ENCODE measurements at places on chromosomes 2 and 18.

DNA sequence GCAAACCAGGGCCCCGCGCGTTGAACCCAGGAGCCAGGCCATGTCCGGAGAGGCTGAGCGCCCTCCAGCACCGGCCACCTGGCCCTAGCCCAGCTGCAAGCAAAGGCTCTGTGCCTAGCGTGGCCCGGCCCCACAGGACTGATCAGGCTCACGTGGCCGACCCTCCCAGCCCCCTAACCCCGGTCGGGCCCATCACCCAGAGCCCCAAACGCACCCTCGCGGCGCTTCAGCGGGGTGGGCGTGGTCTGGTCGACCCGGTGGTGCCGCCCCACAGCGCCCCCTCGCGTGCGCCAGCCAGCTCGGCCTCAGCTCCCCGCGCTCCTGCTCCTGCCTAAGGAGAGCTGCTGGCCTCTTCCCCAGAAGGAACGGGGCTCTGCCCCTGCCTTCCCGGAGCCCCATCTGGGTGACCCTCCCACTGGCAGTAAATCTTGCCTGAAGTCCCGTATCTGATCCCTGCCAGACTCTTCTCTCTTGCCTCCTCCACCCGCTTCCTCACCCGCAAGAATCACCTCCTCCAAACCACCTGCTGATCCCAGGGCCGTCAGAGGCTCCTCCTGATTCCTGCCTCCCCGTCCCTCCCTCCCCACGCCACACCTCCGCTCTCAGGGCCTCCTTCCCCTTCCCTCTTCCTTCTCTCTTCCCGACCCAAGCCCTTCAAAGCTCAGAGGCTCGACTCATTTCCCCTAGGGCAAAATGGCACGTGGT, 12.3 kb upstream of the TEX51 start:
- DNase-seq, result peak; percentile 22

DNA sequence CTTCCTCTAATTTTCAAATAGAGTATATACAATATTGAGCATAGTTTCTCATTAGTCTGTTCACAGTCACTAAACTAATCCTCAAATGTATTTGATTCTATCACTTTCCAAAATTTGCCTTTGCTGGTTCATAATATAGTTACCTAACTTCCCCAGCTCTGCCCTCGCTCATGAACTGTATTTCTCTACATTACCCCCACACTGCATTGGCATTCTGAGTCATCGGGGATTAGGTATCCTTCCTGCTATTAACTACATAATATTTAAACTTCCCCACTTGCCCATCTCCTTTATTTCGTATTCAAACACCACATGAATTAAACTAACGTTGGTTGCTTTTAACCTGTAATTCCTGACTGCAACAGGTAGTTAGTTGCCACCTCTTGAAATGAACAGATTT, 14.8 kb upstream of the CLASP1 start:
- DNase-seq, result no peak

- peak; percentile 12 for DNase-seq
Measured at GRCh38 chr2:189899101-189899500, 114.9 kb downstream of the PMS1 start.

GRCh38 chr18:43139288-43139946, 23.9 kb upstream of the RIT2 start:
- DNase-seq, result no peak

GRCh38 chr2:69559442-69560146, 83.9 kb downstream of the AAK1 start:
- DNase-seq, result peak; percentile 62

DNA sequence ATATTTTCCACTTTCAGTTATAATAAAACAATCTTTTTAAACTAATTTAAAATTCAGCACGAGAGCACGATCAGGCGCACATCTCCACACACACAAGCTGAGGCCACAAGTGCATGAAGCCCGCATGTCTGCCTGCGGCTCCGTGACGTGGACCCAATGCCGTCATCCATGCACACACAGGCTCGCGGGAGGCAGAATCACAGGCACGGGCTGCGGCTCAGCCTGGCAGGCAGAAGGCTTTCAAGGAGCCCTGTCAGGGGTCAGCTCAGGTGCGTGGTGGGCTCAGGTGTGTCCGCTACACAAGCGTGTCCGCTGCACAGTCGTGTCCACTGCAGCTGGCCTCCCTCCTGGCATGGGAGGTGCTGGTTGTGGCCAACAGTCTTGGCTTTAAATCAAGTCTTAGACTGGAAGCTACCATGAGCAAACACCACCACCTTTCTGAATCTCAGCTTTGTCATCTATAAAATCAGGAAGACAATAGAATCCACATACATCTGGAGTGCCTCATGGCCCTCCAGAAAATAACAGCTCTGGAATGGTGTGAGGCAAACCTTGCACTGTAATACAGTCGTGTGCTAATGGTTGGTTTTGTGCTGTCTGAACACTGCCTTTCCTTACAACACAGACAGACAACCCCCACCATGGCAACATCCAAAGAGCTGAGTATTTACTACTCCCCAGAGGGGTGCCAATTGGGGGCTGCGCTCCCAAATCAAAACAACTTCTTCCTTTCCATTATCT, 210.1 kb downstream of the NDUFA10 start:
- no peak for DNase-seq

DNA sequence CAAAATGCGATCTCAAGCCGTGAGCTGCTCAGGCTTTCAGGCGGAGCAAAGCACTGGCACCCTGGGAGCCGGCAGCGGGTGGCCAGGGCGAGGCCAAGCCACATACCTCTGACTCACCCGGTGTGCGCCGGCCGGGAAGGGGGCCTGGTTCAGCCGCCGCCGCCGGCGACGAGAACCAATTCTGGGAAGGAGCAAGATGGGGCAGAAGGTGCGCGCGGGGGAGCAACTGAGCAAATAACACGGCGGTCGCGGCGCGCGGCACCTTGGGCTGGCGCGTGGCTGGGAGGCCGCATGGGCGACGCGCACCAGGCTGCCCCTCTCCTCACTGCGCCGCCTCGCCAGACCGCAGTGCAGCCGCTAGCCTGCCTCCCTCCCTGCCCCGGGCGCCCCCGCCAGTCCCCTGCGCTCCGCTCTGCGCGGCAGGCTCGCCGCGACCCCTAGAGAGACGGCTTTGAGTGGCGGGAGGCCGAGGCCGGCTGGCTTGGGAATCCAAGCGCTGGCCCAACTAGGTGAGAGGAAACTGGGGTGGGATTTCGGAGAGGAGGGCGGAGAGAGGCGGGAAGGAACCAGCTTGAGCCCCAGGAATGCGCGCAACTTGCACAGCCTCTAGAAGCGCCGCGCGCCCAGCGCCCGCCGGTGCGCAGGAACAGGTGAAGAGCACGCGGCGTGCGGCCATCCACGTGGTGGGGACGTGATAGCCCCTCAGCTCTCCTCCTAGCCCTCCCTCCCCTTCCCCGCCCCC, 3.2 kb downstream of the NRP2 start:
- DNase-seq, result peak; percentile 67

DNA sequence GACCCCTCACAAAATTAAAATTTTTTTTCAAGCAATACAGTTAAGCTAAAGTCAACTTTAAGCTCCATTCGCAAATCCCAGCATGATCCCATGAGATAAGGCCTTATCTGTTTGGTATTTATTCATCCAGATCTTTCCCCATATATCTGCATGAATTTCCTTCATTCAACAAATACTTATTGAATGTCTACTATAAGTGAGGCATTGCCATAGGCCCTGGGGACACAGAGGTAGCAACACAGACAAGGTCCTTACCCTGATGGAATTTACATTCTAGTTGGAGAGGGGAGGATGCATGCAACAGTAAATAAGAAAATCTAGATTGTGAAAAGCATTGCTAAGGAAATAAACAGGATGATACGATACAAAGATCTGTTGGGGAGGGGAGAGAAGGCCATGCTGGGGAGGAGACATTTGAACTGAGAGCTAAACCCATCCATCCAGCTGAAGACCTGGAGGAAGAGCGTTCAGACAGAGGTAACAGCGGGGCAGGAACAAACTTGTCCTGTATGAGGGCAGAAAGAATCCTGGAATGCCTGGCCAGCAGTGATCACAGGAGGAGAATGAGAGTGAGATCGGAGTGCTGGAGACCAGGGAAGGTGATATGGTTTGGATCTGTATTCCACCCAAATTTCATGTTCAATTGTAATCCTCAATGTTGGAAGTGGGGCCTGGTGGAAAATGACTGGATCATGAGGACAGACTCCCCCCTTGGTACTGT, 71.6 kb downstream of the SDC1 start:
- DNase-seq, result no peak

DNA sequence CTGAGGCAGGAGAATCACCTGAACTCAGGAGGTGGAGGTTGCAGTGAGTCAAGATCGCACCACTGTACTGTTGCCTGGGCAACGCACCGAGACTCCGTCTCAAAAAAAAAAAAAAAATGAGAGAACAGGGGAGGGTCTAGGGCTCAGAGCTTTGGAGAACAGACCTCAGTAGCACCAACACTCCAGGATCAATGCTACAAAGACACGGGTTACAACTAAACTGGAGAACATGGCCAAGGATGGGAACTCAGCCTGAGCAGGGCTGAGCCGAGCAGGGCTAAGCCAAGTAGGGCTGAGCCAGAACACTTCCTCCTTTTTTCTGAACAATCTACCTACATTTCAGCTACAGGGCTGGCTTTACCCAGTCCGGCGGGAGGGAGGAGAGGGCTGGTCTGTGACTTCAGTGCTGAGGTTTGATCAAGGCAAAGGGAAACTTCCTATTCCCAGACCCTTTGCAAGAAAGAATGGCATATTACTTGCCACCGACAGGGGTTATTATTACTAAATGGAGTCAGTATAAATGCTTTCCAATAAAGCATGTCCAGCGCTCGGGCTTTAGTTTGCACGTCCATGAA, 2.9 kb upstream of the CASP8 start:
- DNase-seq, result peak; percentile 5

- peak; percentile 67 for DNase-seq
Measured at GRCh38 chr2:76599732-76600368, 889.1 kb upstream of the GCFC2 start.

- peak; percentile 29 for DNase-seq
Measured at GRCh38 chr2:101120124-101120996, 30.8 kb downstream of the TBC1D8 start.

- DNase-seq, result peak; percentile 59
Measured at GRCh38 chr2:120109186-120110061, 96.5 kb downstream of the EPB41L5 start.

- no peak for DNase-seq
Measured at GRCh38 chr2:7962161-7962560, 719.7 kb upstream of the ID2 start.

DNA sequence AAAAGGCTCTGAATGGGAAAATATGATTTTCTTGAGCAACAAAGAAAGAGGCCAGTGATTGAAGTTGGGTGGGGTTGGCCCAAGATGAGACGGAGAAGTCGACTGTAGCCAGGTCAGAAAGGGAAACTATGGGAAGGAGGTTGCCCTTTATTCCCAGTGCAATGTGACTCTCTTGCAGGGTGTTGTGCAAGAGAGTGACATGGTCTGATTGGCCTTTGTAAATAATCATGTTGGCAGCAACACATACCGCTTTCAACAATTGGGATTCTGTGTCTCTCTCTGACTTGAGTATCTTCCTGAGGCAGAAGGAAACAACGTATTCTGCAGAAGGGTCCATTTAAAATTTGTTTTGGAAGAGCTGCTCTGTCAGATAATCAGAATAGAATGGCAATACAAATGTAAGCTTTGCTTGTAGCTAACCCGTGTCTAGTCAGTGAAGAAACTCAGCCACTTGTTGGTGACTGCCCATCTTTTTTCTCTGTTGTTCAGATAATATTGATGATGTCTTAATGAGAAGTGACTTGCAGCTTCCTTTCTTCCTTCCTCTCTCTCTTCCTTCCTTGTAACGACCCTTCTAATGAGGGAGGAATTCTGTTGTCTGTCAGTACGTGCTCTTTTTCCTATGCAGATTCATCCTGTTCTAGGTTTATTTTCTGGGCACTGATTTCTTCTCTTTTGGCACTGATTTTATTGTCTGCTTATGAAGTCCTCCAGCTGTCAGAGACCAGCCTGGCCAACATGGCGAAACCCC, 311.0 kb upstream of the FAM98A start:
- DNase-seq, result no peak

GRCh38 chr2:153163055-153163454, 315.5 kb downstream of the RPRM start:
- DNase-seq, result no peak

DNA sequence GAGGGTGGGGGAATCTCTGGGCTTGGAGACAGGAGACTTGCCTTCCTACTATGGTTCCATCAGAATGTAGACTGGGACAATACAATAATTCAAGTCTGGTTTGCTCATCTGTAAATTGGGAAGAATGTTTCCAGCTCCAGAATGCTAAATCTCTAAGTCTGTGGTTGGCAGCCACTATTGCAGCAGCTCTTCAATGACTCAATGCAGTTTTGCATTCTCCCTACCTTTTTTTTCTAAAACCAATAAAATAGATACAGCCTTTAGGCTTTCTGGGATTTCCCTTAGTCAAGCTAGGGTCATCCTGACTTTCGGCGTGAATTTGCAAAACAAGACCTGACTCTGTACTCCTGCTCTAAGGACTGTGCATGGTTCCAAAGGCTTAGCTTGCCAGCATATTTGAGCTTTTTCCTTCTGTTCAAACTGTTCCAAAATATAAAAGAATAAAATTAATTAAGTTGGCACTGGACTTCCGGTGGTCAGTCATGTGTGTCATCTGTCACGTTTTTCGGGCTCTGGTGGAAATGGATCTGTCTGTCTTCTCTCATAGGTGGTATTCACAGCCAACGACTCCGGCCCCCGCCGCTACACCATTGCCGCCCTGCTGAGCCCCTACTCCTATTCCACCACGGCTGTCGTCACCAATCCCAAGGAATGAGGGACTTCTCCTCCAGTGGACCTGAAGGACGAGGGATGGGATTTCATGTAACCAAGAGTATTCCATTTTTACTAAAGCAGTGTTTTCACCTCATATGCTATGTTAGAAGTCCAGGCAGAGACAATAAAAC, 6.5 kb downstream of the TTR start:
- DNase-seq, result no peak

GRCh38 chr2:121242976-121243375, 42.0 kb downstream of the TFCP2L1 start:
- no peak for DNase-seq

GRCh38 chr2:187138265-187138664, 289.3 kb upstream of the ZSWIM2 start:
- peak; percentile 21 for DNase-seq

DNA sequence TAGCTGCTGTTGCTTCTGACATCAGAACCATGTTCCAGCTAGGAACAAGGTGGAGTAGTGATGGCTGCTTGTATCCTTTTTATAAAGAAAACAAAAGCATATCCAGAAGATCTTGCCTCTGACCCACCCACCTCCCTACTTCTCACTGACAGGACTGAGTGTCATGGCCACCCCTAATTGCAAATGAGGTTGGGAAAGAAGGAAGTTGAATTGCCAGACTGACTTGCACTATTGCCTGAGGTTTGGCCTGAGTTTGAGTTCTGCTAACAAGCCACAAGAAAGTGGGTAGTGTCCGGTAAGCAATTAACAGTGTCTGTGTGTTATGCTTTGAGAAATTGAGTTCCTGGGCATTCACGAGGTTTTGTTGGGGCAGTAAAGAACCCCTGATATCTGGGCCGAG, 22.8 kb downstream of the SGPP2 start:
- no peak for DNase-seq

- no peak for DNase-seq
Measured at GRCh38 chr2:96918754-96919550, 49.1 kb upstream of the SEMA4C start.

DNA sequence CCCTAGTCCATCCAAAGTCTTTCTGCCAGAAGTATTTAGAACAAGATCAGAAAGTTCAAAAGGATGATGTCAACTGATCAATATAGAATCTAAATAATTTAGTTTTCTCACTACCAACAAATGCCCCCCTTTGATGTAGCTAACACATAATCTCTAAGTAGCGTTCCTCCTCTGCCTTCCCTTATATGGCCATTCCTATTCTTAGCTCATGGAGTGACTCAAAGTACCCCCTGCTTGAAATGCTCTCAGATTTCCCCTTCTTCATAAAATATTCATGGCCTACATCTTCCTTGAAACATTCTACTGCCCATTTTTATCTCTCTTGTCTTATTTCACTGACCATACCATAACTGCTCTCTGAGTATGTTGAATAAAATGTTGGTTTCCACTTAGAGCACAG, 151.5 kb downstream of the UPP2 start:
- DNase-seq, result no peak
